Occipital lobe (tissue), 3 donors: ENCODE measurements at places on chromosomes 5 and 9.

DNA sequence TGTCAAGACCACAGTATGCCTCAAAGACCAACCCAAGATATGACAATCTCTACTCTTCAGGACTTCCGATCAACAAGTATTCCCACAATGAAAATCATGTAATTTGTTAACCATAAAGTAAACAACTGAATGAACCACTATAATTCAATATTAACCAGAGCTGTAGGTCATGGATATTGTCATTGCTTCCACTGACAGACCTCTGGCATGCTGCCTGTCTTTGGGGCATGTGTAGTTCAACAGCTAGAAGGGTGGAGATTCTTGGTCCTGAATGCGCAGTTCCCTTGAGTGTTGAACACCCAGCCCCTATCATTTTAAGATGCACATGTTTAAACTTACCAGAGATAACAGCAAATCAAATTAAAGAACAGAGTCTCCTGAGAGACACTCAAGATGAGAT, 283.0 kb downstream of the CEMIP2 start:
- no peak for DNase-seq

DNA sequence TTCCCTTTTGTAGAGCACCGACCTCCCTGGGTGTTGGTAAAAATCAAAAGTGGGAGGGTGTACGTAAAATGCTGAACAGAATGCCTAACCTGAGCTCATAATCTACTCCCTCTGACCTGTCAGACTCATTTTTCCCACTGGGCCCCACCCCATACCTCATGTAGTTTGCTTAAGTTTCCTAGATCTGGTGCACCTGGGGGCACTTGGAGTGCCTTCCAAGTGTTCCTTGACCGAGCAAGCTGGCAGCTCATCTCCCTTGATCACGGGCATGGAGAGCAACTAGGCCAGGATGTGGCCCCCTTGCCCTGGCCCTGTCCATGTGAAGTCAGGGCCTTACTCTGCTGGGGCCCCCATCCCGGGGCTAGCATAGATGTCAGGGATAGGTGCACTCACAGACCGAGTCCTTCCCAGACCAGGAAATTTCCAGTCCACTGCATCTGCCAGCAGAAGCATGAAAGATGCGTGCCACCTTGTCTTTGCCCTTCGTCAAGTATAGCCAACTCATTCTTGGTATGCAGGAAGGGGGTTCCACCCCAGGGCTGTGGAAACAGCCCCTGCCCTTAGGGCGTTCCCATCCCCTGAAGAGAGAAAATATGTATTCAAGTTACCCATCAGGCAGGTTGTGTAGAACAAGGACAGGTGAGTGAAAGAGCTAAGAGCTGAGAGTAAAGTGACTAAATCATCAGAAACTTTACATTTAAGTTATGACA, 41.9 kb downstream of the SLC22A5 start:
- no peak for DNase-seq

DNA sequence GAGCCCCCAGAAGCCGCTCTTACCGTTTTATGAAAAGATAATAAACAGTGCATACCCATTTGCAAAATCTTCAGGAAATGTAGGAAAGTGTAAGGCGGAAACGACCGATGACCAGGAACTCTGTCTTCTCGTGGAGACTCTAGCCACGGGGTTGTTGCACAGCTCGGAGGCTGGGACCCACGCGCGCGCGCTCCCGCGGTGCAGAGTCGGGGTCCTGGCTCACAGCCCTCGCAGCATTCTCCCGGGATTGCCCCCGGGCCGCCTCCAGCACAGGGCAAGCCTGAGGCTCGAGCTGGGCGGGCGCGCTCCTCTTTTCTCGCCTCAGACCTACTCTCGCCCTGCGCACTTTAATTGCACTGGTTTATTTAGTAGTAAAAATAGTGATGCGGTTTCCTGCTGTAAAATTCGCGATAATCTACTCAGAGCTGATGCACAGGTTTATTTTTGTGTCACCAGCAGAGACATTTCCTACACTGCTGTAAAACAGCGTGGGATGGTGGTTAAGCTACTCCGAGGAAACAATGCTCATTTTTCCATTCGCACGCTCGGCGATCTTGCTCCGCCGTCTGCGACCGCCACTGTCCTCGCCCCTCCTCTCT, 15.5 kb downstream of the TRIM7 start:
- DNase-seq = no peak

- DNase-seq = no peak
These were observed 21.2 kb downstream of the DAPK1 start for GRCh38 chr9:87518702-87519335.
